ENCODE measurements at places on chromosomes 6 and 20. TPM values are rescaled to one million over a fixed set of nuclear protein-coding genes. Genes with fewer than 3 reads are reported as not detected.

DNA sequence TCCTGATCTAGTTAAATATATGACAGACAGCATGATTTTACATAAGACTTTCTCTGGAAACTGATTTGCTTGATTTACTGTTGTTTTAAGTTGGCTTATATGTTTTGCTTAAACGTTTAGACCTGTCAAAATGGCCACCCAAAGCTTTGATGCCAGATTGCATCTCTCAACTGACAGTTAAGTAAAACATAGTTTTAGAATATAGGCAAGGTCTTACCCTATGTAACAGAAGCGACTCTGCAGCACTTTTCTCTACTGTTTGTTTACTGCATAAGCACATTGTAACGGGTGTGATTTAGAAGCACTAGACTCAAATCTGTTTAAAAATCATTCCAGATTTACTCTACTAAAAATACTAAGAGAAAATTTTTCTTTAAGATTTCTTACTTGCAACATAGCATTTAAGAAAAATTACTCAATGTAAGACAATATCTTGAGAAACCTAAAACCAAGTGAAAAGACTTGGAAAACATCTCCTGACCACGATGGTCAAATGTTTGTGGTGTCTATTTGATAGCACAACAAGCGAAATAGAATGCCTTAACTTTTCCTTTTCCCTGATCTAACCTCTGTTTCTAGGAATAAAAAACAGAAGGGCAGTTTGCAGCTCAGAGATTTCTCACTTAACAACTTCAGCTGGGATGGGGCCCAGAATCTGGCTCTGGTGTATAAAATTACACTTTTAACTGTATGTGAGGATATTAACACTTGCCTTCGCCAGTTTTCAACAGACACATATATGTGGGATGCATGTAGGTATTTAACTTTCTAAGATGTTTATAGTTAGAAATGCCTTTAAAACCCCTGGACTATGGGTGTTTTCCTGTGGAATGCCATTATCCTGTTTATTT lies 47.4 kb downstream of the AIG1 start:
- no peak for DNase-seq

DNA sequence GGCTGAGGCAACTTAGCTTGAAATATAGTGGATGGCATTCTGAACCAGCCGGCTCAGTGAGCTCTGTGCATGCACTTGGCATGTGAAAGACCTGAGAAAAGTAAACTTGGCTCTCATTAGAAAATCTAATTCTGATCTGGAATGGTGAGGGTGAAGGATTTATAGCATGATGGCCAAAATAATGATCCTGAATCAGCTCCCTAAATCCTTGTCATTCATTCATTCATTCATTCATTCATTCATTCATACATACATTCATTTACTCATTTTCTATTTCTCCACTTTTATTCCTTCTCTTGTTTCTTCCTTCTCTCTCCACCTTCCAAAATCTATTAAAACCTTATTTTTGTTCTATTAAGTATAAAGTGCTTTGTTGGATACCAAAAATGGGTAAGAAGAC lies 681.1 kb downstream of the DHX35 start:
- no peak for DNase-seq

DNA sequence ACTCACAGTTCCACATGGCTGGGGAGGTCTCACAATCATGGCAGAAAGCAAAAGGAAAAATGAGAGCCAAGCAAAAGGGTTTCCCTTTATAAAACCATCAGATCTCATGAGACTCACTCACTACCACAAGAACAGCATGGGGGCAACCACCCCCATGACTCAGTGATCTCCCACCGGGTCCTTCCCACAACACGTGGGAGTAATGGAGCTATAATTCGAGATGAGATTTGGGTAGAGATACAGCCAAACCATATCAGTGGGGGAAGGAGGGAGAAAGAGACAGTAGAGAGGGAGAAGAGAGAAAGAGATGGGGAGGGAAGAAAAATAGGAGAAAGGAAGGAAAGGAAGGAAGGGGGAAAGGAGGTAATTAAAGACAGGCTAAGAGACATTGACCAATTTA lies 30.1 kb downstream of the GMDS start:
- no peak for DNase-seq

OPN5 gene
- not detected for total RNA-seq

GRCh38 chr20:60167812-60168211 lies 209.6 kb downstream of the CDH26 start:
- DNase-seq = no peak

GRCh38 chr6:14451594-14452374 lies 334.2 kb downstream of the CD83 start:
- no peak for DNase-seq

THBS2 gene
- total RNA-seq = 15.8 TPM

CLDN20 gene
- not detected for total RNA-seq

DNA sequence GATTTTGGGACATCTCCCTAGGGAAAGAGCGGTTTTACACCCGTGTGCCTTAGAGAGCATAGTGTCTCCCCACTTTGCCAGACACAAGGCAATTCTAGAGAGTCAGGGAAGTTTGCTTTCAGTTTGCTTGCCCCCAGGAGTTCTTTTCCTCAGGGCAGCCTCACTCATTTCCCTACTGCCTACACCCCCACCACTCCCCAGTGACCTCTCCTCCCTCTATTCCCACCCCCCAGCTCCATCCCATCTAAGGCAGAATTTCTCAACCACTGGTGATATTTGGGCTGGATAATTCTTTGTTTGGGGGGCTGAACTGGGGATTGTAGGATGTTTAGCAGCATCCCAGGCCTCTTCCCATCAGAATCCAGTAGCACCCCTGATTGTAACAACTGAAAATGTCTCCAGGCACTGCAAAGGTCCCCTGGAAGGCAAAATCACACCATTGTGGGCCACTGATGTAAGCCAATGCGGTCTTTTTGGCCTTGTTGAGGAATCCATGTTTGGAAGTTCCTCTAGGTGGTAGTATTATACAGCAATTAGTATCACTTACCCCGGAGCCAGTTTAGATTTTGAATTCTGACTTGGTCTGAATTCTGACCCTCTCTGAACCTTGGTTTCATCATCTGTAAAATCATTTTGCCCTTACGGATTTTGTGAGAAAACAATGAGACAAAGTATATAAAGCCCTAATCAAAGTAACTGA lies 1.3 kb downstream of the EPPIN start:
- no peak for DNase-seq

- no peak for DNase-seq
Observed at GRCh38 chr20:2699775-2700413, 7.3 kb downstream of the EBF4 start.

GRCh38 chr20:57040924-57041323 lies 225.5 kb downstream of the BMP7 start:
- DNase-seq = no peak

ARFGEF3 gene
- 65.7 TPM for total RNA-seq

GRCh38 chr20:54389596-54390280 lies 85.7 kb upstream of the DOK5 start:
- no peak for DNase-seq

CDSN gene
- not detected for total RNA-seq

HLA-DOB gene
- total RNA-seq = not detected

SLCO4A1 gene
- total RNA-seq = 1.6 TPM

SIRPG gene
- total RNA-seq = not detected

GRCh38 chr6:168117942-168118341 lies 38.9 kb upstream of the FRMD1 start:
- no peak for DNase-seq

CBLN4 gene
- 1.9 TPM for total RNA-seq

DNA sequence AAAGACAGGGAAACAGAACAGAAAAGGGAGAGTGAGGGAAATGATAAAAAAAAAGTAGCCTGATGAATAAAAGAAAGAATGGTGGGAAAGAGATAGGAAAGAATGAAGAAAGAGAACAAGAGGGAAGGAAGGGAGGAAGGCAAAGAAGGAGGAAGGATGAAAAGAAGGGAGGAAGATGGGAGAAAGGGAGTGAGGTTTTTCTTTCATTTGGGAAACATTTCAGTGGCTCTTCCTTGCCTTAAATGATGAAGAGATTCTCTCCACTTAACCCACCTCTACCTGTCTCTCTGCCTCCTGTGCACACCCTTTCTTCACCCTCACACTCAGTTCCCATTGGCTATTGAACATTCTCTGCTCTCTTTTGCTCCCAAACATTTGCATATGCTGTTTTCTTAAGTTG lies 222.1 kb upstream of the DEFB112 start:
- DNase-seq = no peak

DNA sequence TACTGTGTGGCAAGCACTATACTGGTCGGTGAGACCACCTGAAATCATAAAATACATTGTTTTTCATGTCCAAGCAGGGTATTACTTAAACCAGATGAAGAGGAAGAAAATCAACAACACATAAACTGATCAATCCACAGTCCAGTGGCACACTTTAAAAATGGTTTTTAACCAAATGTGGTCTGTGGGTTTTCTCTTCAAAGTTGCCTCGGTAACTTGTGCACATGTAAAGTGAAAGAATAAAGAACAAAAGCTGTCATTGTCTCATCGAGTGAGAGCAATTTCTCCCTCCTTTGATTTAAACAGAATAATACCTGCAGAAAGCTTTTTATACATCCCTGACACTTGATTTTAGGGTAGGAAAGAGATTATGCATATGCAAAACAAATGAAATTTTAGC lies 3.7 kb downstream of the FLRT3 start:
- DNase-seq = no peak

DNA sequence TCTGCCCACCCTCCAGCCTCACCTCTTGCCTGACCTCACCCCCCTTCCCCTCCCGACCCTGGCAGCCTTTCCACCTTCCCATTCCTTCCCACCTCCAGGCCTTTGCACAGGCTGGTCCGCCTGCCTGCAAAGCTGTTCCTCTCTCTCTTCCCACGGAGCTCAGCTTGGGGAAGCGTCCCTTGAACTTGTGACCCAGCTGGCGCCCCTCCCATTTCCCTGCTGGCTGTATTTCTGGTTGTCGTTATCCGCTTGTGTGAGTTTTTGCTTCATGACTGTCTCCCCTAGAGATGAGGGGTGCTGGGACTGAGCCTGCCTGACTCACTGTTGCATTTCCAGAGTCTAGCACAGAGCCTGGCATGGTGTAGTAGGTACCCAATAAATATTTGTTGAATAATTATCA lies 32.5 kb downstream of the VSTM2L start:
- DNase-seq = no peak

GRCh38 chr20:57458400-57459160 lies 66.4 kb downstream of the CTCFL start:
- no peak for DNase-seq

- no peak for DNase-seq
Observed at GRCh38 chr6:17116117-17116440, 14.2 kb downstream of the STMND1 start.

DNA sequence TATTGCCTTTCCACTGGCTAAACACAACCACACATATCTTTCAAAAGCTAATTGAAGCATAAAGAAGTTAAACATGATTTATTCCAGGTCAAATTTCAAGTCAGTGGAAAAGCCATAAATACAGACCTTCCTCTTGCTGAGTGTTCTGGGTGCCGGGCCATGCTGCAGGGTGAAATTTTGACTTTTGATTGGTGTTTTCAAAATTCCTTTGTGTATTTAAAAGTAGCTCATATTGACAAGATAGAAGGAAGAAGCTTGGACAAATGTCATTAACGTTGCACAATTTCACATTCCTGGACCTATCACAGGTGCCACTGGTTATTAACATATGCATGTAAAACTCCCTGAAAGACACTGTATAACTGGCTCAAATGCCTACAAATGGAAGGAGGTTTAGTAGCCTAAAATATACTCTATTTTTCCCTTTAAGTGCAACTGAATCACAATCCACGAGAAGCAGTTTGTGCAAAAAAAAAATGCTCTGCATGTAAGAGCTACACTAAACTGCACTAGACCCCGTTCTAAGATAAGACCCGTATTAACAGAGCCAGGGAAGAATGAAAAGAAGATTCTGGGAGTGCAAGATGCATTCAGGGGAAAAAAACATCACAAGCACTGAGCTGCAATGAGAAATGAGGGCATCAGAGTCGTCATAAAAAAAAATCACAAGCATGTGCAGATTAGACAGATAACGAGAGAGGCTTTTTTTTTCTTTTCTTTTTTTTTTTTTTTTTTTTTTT lies 30.4 kb downstream of the ATXN1 start:
- no peak for DNase-seq

DNA sequence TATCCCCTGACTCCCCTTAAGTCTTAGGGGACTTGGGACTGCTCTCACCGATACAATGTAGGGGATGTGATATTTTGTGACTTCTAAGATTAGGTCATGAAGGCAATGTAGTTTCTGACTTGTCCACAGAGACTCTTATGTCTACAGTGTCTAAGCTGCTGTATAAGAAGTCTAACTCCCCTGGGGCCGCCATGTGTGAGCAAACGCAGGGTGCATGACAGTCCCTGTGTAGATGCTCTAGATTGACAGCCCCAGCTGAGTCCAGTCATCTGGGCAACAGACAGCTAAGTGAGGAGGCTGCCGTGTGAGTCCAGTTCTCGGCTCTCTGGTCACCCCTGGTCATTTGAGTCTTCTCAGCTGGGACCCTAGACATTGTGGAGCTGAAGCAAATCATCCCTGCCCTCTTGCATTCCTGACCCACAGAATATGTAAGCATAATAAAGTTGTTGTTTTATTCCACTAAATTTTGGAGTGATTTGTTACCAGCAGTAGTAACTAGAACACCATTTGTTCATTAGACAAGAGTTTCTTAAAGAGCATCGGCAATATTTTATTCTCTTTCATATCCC lies 743.3 kb upstream of the CHD6 start:
- DNase-seq = no peak

NR2E1 gene
- 9.8 TPM for total RNA-seq

PHACTR2 gene
- 20.6 TPM for total RNA-seq
